CD4-positive, alpha-beta T cell treated with Interleukin-2 at 100 ng/mL for 4 hours (primary cell): ENCODE measurements at places on chromosomes 12 and 14.

DNA sequence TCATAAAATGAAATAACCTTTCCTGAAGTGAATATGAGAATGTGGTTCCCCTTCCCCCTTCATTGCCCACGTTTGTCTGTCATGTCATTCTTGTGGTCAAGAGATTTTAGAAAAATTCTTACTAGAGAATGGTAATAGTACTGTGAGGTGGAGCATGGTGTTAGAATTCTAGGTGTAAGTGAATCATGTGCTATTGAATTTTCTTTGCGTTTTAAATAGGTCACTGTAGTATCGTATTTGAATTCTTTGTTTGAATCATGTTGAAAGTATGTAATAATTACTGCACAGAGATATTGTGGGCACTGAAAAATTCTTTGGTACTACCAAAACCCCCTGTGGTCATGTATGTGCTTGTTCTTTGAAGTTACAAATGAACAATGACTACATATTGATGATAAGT is 49.9 kb downstream of the FUT8 start:
- no peak for DNase-seq

GRCh38 chr12:108400056-108400455 is 60.9 kb upstream of the CMKLR1 start:
- no peak for DNase-seq

DNA sequence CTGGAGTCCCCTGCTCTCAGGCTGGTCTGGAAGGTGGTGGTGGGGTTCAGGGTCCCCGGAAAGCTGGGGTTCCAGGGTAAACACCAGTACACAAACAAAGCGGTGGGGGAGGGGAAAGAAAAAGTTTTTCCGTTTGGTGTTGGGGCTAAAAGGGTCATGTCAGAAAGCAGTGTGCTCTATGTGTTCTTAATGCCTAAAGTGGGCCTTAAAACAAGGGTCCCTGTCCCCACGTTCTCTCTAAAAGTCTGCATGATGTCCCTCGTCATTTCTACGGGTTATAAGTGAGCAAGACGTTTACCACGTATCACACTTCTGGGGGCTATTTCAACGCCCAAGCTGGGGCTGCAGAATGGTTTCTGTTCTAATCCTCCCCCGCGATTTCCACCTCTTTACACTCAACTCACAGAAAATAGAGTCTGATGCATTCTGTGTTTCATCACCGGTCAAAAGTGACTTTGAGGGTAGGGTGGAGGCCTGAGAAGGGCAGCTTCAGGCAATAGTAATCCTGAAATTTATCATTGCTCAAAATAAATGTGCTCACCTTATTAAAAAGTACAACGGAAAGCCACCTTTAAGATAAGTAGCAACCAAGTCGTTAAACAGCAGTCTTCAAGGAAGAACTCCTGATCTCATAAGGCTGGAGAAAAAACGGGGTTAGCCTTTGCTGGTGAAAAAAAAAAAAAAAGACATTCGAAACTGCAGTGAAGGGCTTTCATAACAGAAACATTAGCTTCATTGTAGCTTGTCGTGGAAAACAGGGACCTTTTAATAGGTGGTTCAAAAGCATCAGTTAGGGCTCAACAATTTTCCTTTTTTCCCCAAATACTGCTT is 63.9 kb upstream of the PTGR2 start:
- DNase-seq, result peak; percentile 20

DNA sequence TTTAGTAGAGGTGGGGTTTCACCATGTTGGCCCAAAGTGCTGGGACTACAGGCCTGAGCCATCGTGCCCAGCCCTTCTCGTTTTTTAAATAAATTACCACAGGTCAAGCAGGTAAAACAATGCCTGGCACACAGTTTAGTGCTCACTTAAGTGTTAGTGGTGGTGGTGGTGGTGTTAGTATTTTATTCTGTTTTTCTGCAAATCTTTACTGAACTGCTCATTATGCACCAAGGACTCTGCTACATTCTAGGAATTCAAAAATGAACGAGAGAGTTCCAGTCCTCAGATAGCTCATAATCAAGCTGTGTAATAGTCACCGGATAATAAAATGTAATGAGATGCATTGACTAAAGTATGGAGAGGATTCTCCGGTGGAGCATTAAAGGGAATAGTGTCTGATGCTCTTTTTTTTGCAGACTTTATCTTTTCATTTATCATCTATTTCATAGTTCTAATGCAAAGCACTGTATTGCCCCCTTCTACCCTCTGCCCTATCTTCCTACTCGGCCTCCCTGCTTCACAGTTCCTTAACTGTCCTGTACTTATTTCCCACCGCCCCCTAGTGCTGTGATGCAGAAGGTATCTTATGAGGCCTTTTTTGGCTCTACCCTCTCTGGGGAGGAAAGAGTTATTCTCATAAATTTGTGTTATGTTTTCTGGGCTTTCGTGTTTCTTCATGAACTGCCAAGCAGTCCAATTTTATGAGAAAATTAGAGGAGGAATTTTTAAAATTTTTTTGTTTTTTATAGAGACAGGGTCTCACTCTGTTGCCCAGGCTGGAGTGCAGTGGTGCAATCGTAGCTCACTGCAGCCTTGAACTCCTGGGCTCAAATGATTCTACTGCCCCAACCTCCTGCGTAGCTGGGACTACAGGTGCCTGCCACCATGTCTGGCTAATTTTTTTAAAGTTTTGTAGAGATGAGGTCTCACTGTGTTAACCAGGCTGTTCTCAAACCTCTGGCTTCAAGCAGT is 1.0 kb downstream of the ITFG2 start:
- peak; percentile 63 for DNase-seq

- no peak for DNase-seq
These were observed 12.3 kb downstream of the GPX2 start for GRCh38 chr14:64930085-64930843.

GRCh38 chr14:93113678-93114067 is 2.1 kb downstream of the ITPK1 start:
- no peak for DNase-seq

GRCh38 chr14:102606296-102606695 is 13.8 kb downstream of the RCOR1 start:
- no peak for DNase-seq

- peak; percentile 68 for DNase-seq
These were observed 21.8 kb downstream of the CHST11 start for GRCh38 chr12:104478396-104479122.

DNA sequence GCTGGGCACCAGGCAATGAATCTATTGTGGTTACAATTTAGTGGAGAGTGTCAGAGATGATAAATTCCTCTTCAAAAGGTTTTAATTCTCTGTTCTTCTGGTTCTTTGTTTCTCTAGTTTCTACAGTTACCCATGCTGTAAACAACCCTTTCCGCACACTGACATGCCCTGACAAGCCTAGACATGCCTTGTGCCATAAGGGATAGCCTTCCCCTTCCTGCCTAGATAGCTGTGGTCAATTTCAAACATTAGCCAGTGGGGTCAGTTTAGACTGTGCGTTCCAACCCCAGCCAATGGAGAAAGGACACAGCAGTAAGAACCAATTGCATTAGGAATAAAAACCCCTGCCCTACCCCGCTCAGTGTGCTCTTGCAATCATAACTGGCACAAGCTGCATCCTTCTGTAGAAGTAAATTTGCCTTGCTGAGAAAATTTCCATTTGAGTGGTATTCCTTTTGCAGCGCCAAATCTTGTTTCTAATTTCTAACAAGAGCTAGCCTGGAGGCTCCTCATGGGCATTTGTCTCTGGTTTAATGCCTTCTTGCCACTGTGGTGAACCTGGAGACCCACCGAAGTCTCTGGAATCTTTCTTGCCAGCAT is 6.4 kb downstream of the EDDM3A start:
- no peak for DNase-seq

DNA sequence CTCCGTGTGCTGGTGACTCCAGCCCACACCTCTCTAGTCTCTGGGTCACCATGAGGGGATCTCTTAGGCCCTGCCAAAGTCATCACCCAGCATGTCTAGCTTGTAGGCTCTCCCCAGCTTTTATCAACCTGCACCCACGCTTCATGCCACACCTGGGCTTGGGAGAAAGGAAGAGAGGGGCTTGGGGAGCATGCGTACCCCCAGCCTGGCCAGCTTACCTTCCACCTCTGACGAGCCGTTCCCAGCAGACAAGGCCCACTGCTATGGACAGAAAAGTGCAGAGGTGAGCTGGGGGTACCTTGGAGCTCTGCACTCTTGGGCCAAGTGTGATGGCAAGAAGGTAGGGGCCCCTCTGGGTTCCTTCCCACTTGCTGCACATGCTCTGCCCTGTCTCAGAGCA is 1.7 kb downstream of the PGF start:
- no peak for DNase-seq

GRCh38 chr14:103880348-103881267 is 33.2 kb upstream of the PPP1R13B start:
- peak; percentile 5 for DNase-seq

- no peak for DNase-seq
These were observed 133.6 kb upstream of the DNM1L start for GRCh38 chr12:32545413-32545980.

DNA sequence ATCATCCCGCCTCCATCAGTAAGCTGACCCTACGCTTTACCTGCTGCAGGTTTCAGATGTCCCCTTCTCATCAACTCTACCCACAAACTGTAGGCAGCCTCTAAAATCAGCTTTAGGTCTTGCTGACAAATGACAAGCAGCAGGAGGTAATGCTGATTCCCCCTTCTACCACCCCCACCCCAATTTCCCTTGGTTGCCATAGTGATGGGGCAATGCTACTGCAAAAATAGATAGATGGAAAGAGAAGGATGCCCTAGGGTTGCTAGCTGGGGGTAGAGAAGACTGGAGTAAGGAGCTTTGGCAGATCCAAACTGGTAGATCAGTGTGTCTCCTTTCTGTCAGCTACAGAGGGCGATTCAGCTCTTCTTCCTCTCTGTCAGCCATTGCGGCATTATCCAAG is 19.8 kb upstream of the PDE1B start:
- DNase-seq, result no peak

- no peak for DNase-seq
These were observed 311.2 kb downstream of the DUSP6 start for GRCh38 chr12:89041078-89041477.

DNA sequence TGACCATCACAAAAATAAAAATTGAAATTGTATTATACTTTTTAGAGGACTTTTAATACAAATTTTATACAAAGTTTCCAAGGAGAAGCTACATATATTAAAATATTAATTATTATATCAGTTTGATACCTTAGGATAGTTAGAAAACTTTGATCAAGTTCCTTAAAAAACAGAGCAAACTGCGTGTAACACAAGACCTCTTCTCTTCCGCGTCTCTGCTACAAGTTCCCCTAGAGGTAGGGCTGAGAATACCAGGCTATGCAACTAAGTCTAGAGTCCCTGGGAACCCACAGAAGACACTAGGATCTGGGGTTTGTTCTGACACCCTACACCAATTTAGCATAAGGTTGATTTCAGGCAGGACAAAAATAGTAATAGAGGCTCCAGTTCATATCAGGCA is 319.0 kb downstream of the FOXG1 start:
- no peak for DNase-seq

- no peak for DNase-seq
These were observed 10.9 kb upstream of the TFCP2 start for GRCh38 chr12:51183816-51184215.

GRCh38 chr12:92987846-92988621 is 58.9 kb upstream of the EEA1 start:
- peak; percentile 1 for DNase-seq

- no peak for DNase-seq
These were observed 50.9 kb downstream of the TRPV4 start for GRCh38 chr12:109782326-109782703.

DNA sequence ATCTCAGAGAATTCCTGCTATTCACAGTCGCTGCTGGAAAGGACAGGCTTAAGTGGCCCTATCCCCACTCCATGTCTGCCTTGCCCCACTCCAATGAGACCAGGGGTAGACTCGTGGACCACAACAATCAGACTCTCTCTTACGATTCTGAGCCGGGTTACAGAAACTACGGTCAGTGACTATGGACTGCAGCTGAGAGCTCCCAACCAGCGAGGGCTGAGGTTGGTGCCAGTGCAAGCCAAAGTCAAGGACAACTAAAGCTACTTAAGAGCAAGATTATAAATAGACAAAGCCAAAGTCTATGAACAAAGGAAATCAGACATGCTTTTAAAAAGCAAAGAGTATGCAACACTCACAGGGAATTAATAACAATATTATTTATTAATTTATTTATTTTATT is 18.3 kb upstream of the AMIGO2 start:
- no peak for DNase-seq

DNA sequence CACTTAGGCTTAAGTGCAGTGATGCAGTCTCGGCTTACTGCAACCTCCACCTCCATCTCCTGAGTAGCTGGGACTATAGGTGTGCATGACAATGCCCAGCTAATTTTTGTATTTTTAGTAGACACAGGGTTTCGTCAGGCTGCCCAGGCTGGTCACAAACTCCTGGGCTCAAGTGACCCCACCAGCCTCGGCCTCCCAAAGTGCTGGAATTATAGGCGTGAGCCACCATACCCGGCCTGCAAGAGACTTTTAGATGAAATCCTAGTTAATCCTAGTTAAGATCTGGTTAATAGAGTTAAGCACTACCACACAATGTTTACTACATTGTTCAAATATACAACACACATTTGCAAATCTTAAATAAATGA is 196.5 kb upstream of the AMIGO2 start:
- no peak for DNase-seq

- DNase-seq, result no peak
These were observed at the start of gene HPD for GRCh38 chr12:121858662-121859572. TSS of gene HPD (minus strand) at chr12:121858859. CDS start at chr12:121858823, 36 bp downstream.

DNA sequence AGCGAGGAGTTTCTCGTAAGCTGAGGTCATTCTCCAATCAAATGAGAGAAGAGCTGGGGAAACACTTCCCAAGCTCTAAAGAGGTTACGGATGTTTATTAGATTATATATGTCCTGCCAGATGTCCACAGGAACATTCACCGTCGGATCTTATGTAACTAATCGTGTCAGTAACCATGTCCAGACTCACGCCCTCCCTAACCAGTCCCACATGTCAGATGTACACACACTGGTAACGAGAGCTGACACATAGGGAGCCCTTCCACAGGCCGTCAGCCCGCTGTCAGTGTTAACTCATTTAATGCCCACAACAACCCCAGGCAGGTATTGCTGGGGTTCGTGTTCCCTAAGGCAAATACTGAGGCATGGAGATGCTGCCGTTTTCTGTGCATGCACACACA is 223.7 kb upstream of the RTL1 start:
- no peak for DNase-seq

DNA sequence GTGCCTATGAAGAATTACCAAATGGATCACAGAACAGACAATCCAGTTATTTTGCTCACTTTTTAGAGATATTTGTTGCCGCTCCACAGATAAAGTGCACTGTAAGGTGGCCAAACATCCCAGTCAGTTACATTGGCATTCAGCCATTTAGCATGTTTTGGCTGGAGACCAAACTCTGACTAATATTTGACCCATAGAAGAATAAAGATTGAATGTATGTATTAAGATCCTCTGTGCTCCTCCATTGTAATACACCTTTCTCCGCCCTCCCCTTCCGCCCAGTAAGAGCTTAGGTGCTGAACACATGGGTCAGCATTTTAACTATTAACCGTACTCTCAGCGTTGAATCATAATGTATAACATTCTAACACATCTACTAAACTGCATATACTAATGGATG is 163.4 kb downstream of the ANO6 start:
- DNase-seq, result no peak

DNA sequence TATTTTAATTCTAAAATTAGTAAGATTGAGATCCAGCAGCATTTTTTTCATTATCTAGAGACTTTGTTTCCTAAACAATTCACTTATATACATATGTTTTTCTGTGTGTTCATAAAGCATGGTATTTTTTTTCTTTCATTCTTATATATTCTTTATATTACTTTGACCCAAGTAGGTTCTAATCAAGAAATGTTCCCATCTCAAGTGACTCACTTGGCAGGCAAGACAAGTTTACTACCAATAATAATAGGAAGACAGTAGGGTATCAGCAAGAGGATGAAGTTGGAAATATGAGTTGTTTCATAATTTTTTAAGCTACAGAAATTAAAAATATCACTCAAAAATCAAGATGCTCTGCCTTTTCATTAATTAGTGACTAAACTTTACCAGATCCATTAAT is 613.4 kb upstream of the ATP2B1 start:
- no peak for DNase-seq
